Stimulated activated CD4-positive, alpha-beta T cell treated with anti-CD3 and anti-CD28 coated beads, Interleukin-15, amount 100 ng/mL, for 1 hour (primary cell): ENCODE measurements at places on chromosomes 5 and 9.
A peak's percentile ranks its signal among the peaks of the same experiment; 100 is the strongest.

DNA sequence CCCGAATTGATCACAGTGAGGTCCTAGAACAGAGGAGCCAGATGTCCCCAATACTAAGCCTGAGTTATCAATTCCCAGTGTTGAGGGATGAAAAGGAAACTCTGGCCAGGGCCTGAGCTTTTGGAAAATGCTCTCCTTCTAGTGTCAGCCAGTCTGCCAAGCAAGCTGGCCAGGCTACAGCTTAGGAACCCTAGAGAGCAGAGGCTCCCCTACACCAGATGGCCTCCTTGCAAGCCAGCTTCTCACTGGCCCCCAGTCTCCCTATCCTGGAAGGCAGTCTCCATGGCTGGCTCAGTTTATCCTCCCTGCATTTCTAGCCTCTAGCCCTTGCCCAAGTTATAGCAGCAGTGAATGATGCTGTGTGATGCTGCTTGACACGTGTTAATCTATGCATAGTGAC, 204.7 kb upstream of the WWC1 start:
- DNase-seq = no peak

GRCh38 chr5:178895615-178896571, at the start of gene ZFP2:
ZFP2 (plus strand) TSS chr5:178895913; CDS start chr5:178931314, 35,401 bp downstream.
- peak; percentile 24 for DNase-seq

DNA sequence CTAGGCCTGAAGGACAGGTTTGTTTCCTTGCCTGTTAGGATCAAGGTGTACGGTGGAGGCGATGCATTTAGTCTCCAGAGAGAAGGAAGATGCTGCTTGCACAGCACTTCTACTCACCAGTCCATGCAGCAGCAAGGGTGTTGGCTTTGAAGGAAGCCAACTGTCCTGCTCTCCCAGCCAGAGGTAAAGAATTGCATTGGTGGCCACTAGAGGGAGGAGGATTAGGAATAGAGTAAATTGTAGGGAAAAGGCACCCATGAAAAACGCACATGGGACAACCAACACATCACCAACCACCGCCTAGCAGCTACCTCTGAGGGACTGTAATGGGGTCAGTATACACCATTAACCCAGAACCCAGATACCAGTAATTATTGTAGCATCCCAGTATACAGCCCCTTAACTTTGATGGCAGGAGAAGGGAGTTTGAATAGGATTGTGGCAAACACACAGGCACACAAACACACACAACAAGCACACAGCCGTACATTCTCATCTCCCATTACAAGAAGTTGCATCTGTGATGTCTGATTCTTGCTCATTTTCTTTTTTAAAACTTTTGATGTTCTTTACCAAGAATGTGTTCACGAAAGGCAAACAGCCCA, 267.7 kb downstream of the ADAMTS6 start:
- no peak for DNase-seq

DNA sequence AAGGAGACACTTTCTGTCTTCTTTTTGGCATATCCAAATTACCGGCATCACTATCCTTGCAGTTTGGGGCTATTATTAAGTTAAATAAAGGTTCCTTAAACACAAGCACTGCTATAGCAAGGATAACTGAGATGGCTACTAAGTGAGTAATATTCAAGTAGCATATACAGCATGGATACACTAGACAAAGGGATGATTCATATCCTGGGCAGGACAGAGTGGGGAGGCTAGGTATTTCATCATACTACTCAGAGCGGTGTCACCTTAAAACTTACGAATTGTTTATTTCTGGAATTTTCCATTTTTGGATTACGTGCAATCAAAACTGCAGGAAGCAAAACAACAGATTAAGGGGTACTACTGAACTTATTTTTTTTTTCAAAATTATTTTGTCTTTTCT, 54.1 kb downstream of the FER start:
- no peak for DNase-seq

- DNase-seq = no peak
Observed at GRCh38 chr9:28967226-28967625, 1393.9 kb upstream of the C9orf72 start.

GRCh38 chr5:371811-372555, 50.5 kb downstream of the AHRR start:
- DNase-seq = no peak

- no peak for DNase-seq
Observed at GRCh38 chr5:157857816-157858526, 974 bp downstream of the CLINT1 start.

DNA sequence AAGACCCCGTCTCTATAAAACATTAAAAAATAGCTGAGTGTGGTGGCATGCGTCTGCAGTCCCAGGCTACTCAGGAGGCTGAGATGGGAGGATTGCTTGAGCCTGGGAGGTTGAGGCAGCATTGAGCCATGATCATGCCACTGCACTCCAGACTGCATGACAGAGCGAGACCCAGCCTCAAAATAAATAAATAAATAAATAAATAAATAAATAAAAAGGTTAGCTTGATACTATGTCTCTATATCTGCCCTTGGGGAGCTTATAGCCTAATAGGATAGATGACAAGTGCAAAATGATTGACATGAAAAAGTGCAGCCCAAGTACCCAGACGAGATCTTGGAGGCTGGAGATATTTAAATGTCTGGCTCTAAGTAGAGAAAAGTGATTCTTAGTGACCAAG, 122.6 kb downstream of the PDE4D start:
- no peak for DNase-seq

- DNase-seq = no peak
Observed at GRCh38 chr5:133950821-133951612, 17.4 kb downstream of the C5orf15 start.

GRCh38 chr9:93674580-93675335, 98.4 kb downstream of the PHF2 start:
- DNase-seq = no peak

DNA sequence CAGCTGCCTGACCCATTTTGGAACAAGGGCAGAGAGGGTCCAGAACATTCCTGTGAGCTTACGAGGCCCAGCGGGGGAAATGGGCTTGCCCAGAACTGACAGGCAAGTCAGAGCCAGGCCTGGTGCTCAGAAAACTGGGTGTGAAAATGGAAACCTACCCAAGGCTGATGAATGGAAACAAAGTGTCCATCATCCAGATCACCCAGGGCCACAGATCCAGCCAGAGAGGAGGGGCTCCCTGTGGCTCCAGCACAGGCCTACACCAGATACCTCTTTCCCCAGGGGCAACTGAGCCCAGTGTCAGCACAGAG, 3.1 kb downstream of the CLTB start:
- no peak for DNase-seq

- no peak for DNase-seq
Observed at GRCh38 chr5:10633271-10634049, 69.6 kb downstream of the ANKRD33B start.

DNA sequence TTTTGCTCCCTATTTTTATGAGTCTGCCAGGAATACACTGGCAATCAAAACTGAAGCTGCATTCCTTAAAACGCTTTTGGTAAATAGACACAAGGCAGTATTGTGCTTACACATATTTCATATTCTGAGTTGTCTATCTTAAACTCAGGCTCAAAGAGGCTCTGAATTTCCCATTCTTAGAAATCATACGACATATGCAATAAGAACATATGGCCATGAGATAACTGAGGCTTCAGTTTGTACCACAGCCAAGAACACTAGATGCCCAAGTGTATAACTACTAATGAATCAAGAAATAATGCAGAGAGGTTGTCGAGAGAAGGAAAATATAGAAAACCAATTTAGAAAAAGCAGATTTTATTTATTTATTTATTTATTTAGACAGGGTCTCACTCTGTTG, 357.4 kb downstream of the NDUFS4 start:
- no peak for DNase-seq

DNA sequence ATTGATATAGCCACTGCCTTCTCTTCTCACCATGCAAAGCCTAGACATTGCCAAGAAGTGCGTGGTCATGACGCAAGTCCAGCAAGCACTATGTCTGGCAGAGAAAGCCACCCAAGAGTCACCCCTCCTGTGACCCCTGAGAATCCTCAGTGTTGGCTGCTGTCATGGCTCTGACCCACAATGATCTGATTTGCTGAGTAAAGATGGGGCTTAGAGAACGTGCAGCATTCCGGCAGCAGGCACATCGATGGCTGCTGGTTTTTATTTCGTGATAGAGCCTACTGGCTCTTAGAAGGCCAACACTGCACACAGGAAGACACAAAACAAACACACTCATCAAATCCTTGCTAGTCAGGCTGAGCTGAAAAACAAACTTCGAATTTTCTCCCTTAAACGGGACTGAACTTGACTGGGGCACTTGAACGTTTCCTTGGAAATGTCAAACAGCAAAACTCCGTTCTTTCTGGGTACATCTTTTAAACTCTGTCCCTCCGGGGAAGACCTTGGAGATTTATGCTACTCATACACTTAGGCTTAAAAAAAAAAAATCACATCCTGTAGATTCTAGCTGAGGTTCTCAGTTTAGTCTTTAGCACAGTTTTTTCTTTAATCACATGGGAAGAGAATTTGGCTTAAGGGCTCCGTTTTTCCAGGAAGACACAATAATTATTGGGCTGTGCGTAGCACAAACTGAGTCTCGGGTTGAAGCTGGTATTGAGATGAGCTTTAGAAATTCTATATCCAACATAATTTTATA, 88.2 kb upstream of the BASP1 start:
- no peak for DNase-seq

GRCh38 chr9:4228606-4229005, 71.3 kb downstream of the GLIS3 start:
- DNase-seq = no peak

GRCh38 chr9:77826621-77827020, 178.5 kb upstream of the GNA14 start:
- DNase-seq = no peak

DNA sequence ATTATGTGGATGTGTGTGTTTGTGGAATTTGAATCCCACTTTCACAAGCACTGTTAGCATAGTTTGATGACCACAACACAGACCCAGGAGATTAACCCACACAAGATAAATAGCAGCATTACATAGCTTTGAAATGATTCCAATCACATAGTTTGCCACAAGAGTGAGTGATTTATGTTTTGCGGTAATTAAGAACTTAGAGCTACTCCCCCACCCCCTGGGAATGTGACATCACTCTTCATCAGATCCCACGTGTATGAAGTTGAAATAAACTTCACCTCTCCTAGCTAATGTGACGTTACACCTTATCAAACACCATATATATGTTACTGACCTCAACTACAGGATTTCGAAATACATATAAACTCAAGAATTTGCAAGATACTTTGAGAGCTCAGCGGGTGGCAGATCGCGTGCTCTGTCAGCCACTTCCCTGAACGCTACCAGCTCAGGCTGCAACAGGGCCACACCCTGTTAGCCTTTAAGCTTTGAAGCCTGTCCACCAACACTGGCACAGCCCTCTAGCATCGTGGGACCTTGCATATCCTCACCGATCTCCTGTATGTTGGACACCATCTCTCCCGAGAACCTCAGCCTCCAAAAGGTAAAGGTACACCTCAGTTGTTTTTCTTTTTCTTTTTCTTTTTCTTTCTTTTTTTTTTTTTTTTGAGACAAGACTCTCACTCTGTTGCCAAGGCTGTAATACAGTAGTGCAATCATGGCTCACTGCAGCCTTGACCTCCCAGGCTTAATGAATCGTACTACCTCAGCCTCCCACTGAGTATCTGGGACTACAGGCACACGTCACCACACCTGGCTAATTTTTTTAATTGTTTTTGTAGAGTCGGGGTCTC, 1.7 kb upstream of the AGTPBP1 start:
- no peak for DNase-seq

DNA sequence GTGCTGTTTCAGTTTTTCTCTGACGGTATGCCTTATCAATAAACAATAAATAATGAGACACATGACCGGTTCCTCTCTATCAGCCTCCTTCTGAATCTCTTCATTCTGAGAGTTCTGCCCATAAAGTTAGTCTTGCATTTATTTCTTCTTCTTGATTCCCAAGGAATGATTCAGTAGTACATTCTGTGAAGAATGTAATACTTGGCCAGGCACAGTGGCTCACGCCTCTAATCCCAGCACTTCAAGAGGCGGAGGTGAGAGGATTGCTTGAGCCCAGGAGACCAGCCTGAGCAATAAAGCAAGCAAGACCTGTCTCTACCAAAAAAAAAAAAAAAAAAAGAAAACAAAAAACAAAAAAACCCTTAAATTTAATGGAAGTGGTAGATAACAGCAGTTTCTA, 53.9 kb downstream of the PAM start:
- DNase-seq = no peak

- no peak for DNase-seq
Observed at GRCh38 chr5:81232464-81233079, 550 bp upstream of the CKMT2 start.

DNA sequence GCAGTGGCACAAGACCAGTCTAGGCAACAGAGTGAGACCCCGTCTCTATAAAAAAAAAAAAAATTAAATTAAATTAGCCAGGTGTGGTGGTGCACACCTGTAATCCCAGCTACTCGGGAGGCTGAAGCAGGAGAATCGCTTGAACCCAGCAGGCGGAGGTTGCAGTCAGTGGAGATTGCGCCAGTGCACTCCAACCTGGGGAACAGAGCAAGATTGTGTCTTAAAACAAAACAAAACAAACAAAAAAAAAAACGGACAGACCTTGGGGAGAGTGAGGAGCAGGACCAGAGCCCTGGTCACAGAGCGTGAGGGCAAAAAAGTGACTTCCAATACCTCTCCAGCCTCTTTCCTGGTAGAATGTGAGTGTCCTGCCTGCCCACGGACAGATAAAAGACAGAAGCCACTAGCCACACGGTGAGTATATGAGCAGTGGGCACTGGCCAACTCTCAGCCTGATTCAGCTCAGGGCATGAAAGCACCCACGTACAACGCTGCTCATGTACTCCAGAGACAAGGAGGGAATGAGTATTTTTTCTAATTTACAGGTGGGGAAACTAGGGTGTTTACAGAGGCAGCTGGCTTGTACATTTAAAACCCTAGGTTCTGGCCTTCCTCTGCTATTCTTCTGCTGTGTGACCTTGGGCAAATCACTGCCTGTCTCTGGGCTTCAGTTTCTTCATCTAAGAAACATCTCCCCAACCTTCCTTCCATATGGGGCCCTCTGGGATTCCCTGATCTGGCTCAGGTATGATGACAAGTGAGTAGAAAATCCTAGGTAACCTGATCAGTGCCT, 1.8 kb downstream of the OLFML2A start:
- no peak for DNase-seq

- DNase-seq = no peak
Observed at GRCh38 chr9:76245518-76245917, 148.7 kb downstream of the RFK start.

DNA sequence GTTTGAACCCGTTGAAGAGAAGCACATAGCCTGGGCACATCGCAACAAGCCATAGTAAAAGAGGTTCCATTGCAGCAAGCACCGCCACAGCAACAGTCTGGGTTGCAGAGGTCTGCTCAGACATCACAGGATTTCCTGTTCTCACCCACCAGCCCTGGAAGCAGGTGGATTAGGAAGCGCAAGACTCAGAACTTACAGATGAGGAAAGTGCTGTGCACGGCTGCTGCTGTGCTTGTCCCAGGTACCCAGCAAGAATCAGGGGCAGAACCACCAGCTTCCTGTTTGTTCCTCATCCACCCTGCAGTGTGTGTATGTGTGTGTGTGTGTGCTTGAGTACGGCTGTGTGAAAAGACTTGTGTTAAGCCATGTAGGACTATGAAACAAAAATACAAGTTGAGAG, 124.7 kb upstream of the IRX2 start:
- DNase-seq = no peak

- no peak for DNase-seq
Observed at GRCh38 chr5:127205147-127205546, 85.4 kb upstream of the MEGF10 start.

- no peak for DNase-seq
Observed at GRCh38 chr5:56938858-56939257, 13.1 kb downstream of the MIER3 start.
